ENCODE measurements at places on chromosomes 6 and 20.

DNA sequence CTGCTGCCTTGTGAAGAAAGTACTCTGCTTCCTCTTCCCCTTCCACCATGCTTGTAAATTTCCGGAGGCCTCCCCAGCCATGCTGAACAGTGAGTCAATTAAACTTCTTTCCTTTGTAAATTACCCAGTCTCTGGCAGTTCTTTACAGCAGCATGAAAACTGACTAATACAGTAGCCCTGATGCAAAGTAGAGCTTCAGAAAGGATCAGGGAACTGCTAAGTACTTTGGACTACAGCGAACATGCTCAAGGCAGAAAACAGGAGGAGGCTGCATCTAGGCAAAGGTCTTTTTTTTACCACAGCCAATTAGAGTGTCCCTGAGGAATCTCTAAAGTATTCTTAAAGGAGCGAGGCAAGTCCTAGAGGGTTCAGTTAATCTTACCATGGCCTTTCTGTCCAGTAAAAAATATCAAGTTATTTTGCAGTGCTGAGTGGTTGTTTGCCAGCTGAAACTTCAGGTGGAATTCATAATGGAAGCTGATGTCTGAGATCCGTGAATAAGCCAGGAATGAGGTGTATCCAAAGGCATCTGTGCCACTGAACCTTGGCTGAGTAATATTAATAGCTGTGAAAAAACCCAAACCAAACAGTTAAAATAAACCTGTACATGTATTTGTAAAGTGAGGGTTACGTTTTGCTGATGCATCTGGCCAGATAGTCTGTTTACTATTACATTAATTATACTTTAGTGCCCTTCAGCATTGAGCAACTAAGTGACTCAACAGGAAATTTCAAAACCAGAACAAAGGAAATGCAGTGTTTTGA lies 170.4 kb downstream of the PHF3 start:
- DNase-seq, result peak; percentile 89

GRCh38 chr6:39199231-39199940 lies 29.9 kb downstream of the KCNK5 start:
- DNase-seq, result no peak

DNA sequence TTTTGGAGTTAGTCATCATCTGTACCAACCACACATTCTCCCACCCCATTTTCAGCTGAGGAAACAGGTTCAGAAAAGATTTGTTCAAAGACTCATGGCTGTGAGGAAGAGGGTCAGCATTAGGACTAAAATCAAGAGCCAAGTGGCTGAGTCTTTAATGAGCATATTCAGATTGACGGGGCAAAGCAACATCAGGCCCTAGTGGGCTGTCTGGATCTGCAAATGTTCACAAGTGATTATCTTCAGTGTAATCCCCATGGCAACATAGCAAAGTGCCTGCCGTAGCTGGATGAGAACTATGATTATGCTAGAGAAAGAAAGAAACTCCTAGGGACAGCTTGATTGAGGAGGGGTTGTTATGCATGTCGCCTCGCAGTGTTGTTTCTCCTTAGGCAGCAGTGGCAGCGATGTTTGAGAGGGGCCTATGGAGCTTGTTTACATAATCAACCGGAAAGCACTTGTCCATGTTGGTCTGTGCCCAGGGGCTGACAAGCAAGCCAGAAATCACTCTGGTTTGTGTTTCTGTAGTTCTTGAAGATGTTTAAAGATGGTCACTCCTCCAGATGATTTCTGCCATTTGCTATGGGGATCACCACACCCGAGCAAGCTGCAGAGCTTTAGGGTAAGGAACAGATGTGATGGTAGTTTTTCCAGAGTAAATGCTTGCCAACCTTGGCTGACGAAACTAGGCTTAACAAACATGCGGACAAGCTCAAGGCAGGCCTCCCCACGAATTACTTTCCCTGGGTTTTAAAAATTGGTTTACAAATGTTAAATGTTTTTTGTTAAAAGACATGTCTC lies 124.3 kb upstream of the MLIP start:
- DNase-seq, result peak; percentile 30

GRCh38 chr20:44496976-44497375 lies 21.3 kb downstream of the TTPAL start:
- DNase-seq, result peak; percentile 69

GRCh38 chr6:90492798-90493197 lies 94.1 kb downstream of the MAP3K7 start:
- no peak for DNase-seq

DNA sequence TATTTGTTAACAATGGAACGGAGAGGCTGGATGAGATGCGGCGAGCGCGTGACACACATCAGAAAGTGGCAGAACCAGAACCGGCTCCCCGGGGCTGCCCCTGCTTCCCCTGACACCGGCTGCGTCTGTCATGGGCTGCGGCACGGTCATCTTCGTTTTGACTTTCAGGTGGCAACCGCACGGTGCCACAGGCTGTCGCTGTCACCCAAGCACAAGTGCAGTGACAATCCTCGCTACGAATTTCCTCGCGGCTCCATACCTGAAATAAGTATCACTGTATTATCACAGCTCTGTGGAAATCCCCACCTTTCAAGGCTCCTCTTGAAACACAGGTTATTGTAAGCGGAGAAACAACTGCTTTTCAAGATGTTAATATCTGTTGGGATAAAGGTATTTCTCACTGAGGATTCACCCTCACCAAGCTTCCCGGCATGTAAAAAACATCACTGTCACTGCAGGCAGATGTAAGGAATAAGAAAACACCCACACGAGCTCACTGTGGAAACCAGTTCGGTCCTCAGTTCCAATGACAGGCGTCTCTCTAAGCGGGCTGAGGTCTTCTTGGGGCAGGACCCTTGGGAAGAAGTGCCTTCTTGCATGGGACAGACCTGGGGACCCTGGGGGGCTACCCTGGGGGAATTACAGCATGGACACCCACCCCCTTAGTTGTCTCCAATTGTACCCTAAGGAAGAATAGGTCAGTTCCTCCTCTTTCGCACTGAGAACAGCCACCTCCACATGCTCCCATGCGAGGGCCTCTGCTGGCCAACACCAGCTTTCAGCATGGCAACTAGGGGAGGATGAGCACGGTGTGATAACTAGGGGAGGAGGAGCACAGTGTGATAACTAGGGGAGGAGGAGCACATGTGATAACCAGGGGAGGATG lies 86.3 kb downstream of the DACT2 start:
- no peak for DNase-seq

- no peak for DNase-seq
Observed at GRCh38 chr6:44356487-44356886, 14.0 kb downstream of the SPATS1 start.

- no peak for DNase-seq
Observed at GRCh38 chr6:170269846-170270541, 20.9 kb downstream of the DLL1 start.

GRCh38 chr6:68651011-68651985 lies 16.2 kb downstream of the ADGRB3 start:
- peak; percentile 61 for DNase-seq

DNA sequence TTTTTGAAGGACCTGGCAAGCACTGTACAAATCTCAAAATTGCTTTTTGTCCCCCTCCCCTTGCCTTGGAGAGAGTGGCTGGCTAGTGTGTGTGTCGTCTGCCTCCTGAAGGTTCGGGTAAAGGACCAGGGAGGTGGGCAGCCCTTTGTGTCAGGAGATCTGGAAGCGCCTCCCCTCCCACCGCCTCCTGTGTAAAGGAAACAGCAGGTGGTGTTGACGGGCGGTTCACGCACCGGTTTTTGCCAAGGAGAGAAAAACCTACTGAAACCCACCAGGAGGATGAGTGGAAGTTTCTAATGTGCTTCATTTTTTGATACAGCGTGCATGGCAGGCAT lies 1.2 kb downstream of the ENTPD6 start:
- DNase-seq, result no peak

GRCh38 chr6:108157981-108158525 lies 7.8 kb upstream of the NR2E1 start:
- DNase-seq, result no peak

DNA sequence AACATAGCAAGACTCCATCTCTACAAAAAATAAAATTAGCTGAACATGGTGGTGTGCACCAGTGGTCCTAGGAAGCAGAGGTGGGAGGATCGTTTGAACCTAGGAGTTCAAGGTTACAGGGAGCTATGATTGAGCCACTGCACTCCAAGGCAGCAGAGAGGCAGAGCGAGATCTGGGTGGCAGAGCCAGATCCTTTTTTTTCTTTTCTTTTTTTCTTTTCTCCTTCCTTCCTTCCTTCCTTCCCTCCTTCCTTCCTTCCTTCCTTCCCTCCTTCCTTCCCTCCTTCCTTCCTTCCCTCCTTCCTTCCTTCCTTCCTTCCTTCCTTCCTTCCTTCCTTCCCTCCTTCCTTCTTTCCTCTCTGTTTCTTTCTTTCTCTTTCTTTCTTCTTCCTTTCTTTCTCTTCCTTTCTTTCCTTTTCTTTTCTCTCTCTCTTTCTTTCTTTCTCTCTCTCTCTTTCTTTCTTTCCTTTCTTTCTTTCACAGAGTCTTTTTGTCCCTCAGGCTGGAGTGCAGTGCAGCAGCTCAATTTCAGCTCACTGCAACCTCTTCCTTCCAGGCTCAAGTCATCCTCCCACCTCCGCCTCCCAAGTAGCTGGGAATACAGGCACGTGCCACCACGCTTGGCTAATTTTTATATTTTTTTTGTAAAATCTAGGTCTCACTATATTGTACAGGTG lies 9.2 kb upstream of the VSTM2L start:
- DNase-seq, result no peak

Data from fibroblast of pulmonary artery (primary cell).